Stimulated activated CD4-positive, alpha-beta T cell treated with anti-CD3 and anti-CD28 coated beads, Interleukin-1b, Interleukin-23, amount 100 ng/mL, for 4 hours (primary cell): ENCODE measurements at places on chromosomes 5 and 9.

GRCh38 chr9:121915304-121915625, 177.8 kb downstream of the TTLL11 start:
- no peak for DNase-seq

DNA sequence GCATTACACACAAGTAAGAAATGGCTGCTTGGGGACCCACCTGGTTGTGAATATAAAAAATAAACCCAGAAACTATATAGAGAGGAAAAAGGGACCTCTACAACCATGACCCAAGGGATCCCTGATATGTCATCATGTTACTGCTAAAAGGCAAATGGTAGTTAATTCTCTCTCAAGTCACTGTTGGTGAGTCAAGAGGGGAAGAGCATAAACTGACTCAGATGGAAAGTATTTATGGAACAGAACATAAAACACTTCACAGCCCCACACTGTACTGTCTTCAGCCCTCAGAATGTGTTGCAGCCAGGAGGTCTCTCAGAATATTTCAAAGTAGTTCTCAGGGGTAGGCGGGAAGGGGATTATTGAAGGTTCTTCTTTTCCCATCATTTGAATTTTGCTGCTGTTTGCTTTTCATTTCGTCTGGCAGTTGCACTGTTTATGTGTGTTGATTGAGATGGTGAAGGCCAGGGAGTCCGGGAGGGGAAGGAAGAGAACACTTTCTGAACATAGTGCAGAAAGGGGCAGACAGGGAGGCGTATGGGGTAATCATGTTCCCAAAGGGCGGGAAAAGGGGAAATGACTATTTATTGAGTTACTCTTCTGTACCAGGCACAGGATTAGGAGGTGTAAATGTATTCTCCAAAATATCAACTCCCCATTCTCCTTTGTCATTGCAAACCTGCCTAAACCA, 85.5 kb downstream of the TEK start:
- DNase-seq: no peak

- DNase-seq: no peak
These were observed 3.9 kb downstream of the FABP6 start for GRCh38 chr5:160233215-160233614.

- no peak for DNase-seq
These were observed 4.4 kb upstream of the MOCS2 start for GRCh38 chr5:53113947-53114346.

- no peak for DNase-seq
These were observed 107.3 kb upstream of the IER5L start for GRCh38 chr9:129285382-129285781.
